ENCODE measurements at places on chromosomes 5 and 9.

DNA sequence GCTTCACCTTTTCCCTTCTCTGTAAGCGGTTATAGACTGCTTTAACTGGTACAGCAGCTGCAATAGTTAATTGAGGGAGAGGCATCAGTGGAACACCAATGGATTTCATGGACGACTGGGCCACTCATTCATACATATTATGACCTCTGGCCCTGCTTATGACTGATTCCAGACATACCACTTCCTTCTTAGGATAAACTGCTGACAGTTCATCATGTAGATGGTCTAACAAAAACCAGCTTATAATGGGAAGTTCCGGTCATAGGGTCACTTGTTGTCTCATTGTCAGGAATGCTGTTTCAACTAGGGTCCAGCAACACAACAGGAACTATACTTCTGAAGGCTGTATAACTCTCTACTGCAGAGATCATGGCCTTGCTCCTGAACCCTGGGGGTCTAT, 265.2 kb upstream of the RASA1 start:
- no peaks in the 10 kb centered on the region for H3K36me3 ChIP-seq
- no peak overlapping the region for H3K4me3 ChIP-seq
- no peak for DNase-seq
- H3K27ac ChIP-seq = no peak overlapping the region
- H3K4me1 ChIP-seq = no peaks in the 10 kb centered on the region
- H3K27me3 ChIP-seq = peaks cover 7% of the 10 kb centered on the region

GRCh38 chr9:23464275-23464674, 361.8 kb downstream of the ELAVL2 start:
- H3K4me1 ChIP-seq = no peaks in the 10 kb centered on the region
- H3K36me3 ChIP-seq = no peaks in the 10 kb centered on the region
- no peak overlapping the region for H3K27ac ChIP-seq
- no peak for DNase-seq
- no peaks in the 10 kb centered on the region for H3K27me3 ChIP-seq

- H3K27me3 ChIP-seq = peaks cover 4% of the 10 kb centered on the region
- DNase-seq = no peak
- H3K27ac ChIP-seq = no peak overlapping the region
- H3K4me1 ChIP-seq = no peaks in the 10 kb centered on the region
- H3K4me3 ChIP-seq = no peak overlapping the region
Measured at GRCh38 chr5:137209232-137209809, 289.8 kb downstream of the SPOCK1 start.

DNA sequence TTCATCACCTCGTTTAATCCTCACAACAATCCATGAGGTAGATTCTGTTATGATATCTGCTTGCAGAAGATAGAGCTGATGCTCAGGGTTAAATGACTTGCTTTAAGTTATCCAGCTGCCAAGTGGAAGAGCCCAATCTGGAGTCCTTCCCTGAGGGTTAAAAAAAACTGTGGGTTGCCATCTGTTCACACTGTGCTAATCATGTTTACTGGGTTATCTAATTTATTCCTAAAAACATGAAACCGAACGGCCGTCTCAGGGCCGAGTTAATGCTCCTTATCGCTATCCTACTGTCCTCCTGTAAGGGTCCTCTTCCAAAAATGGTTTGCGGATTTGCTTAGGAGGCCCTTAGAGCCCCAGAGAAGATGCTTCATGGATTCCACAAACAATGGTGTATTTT, 153.3 kb downstream of the YIPF5 start:
- no peak for DNase-seq
- H3K27ac ChIP-seq = no peak overlapping the region
- H3K4me1 ChIP-seq = no peaks in the 10 kb centered on the region
- H3K4me3 ChIP-seq = no peak overlapping the region
- H3K27me3 ChIP-seq = peaks cover 5% of the 10 kb centered on the region

GRCh38 chr5:160097991-160098390, 21.3 kb downstream of the PWWP2A start:
- no peak overlapping the region for H3K4me3 ChIP-seq
- H3K4me1 ChIP-seq = peaks cover 20% of the 10 kb centered on the region
- no peak overlapping the region for H3K27ac ChIP-seq
- DNase-seq = no peak
- no peaks in the 10 kb centered on the region for H3K27me3 ChIP-seq

GRCh38 chr9:38393128-38393796, 760 bp downstream of the ALDH1B1 start:
- peak overlapping the region; percentile 93 for H3K4me3 ChIP-seq
- peaks cover 23% of the 10 kb centered on the region for H3K36me3 ChIP-seq
- peak; percentile 31 for DNase-seq
- peak overlapping the region; percentile 81 for H3K27ac ChIP-seq
- peaks cover 9% of the 10 kb centered on the region for H3K27me3 ChIP-seq

- H3K27ac ChIP-seq = peak overlapping the region; percentile 22
- H3K4me3 ChIP-seq = peak overlapping the region; percentile 59
- peaks cover 22% of the 10 kb centered on the region for H3K4me1 ChIP-seq
Measured at GRCh38 chr9:130242270-130243014, 23.1 kb upstream of the HMCN2 start.

DNA sequence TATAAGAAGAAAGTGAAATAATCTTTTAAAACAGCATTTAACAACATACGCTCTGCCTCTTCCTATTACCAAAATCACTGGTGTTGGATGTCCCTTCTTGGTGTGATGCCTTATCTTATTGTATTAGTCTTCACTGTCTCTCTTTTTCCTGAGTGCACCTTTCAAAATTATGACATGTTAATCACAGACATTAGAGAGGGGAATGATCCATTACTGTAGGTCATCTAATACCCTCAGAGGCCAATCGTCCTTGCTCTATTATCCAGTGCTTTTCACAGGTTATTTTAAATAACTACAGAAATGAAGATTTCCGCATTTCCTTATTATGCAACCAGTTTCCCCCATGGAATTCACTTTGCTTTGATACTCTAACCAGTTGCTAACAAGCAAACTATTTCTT, 1292.7 kb downstream of the MAT2B start:
- H3K4me1 ChIP-seq = no peaks in the 10 kb centered on the region
- no peaks in the 10 kb centered on the region for H3K27me3 ChIP-seq
- no peak overlapping the region for H3K4me3 ChIP-seq
- H3K27ac ChIP-seq = no peak overlapping the region
- no peak for DNase-seq

DNA sequence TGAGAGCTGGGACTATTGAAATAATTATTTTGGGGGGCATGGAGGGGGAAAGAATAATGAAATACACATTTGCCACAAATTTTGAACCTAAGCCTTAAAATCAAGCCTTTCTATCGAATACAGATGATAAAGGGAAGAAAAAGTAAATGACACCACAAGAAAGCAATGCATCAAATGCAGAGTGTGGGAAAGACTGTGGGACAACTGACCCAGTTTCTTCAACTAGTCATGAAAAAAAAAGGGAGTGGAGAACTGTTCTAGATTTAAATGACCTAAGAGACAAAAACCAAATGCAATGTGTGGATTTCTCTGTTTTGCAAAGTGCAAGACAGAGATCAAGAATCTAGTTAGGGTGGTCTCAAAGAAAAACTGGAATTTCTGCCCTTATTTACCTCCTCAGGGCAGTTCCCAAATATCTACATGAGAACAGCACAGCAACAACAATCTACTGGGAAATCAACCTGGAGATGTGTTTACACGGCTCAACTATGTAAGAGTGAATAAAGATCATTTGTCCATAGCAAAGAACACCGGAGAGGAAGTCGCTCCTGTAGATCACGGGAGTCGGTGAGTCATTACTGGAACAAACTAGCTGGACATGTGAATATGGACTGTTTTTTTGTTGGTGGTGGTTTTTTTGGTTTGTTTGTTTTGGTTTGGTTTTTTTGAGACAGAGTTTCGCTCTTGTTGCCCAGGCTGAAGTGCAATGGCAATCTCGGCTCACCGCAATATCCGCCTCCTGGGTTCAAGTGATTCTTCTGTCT, 145.9 kb downstream of the DROSHA start:
- H3K27me3 ChIP-seq = peaks cover 5% of the 10 kb centered on the region
- H3K27ac ChIP-seq = no peak overlapping the region
- H3K4me3 ChIP-seq = no peak overlapping the region
- no peaks in the 10 kb centered on the region for H3K36me3 ChIP-seq
- H3K4me1 ChIP-seq = no peaks in the 10 kb centered on the region
- DNase-seq = no peak

- H3K36me3 ChIP-seq = peaks cover 3% of the 10 kb centered on the region
- DNase-seq = no peak
- H3K4me1 ChIP-seq = peaks cover 40% of the 10 kb centered on the region
- H3K27me3 ChIP-seq = no peaks in the 10 kb centered on the region
- H3K27ac ChIP-seq = no peak overlapping the region
Measured at GRCh38 chr5:142803428-142804125, 33.4 kb downstream of the ARHGAP26 start.

DNA sequence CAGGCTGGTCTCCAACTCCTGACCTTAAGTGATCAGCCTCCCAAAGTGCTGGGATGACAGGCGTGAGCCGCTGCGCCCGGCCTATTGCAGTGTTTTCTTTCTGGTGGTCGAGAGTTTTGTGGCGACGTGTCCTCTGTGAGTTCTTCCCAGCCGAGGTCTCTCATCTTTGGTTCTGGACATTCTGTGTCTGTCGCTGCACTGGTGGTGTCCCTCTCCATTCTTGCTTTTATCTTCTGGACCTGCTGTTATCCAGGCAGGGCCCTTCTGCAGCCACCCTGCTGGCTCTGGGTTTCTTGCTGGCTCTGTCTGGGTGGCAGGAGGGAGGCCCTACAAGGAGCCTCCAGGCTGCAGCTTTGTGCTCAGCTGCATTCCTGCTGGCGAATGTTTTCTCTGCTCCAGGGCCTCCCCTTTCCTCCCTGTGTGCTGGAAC, 49.1 kb upstream of the EXOC3 start:
- H3K27me3 ChIP-seq = no peaks in the 10 kb centered on the region
- H3K4me3 ChIP-seq = peak overlapping the region; percentile 80
- H3K27ac ChIP-seq = peak overlapping the region; percentile 95

GRCh38 chr5:5352675-5353074, 69.8 kb upstream of the ICE1 start:
- H3K36me3 ChIP-seq = no peaks in the 10 kb centered on the region
- no peak overlapping the region for H3K27ac ChIP-seq

DNA sequence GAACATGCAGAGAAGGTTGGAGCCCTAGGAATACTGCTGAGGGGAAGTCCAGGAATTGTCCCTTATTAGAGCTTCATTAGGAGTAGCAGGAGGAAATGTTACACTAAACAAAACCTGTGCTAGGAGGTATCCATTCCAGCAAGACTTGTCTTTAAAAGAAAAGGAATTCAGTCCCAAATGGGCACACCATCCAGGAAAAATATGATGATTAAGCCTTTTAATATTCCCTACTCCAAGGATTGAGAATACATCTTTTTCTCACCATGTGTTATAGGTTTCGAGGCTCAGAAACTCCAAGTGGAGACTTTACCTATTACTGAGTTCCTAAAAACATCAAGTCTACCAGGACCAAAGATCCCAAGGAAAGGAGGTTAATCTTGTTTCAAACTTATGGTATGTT, 179.3 kb downstream of the MCTP1 start:
- no peaks in the 10 kb centered on the region for H3K4me1 ChIP-seq
- DNase-seq = no peak
- no peak overlapping the region for H3K27ac ChIP-seq

DNA sequence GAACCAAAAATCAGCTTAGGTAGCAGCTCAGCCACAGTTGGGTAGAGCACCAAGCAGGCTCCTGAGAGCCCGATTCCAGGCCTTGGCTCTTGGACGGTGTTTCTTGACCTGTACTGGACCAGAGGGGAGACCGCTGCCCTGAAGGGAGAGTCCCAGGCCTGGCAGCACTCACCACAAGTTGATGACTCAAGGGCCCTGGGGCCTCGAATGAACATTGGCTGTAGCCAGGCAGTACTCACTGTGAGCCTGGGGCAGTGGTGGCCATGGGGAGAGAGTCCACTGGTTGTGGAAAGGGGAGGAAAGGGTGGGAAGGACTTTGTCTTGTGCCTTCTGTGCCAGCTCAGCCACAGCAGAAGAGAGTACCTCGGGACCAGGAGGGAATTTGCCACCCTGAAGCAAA, 166.1 kb downstream of the EDIL3 start:
- DNase-seq = no peak
- no peak overlapping the region for H3K27ac ChIP-seq
- no peaks in the 10 kb centered on the region for H3K36me3 ChIP-seq
- H3K4me1 ChIP-seq = no peaks in the 10 kb centered on the region

DNA sequence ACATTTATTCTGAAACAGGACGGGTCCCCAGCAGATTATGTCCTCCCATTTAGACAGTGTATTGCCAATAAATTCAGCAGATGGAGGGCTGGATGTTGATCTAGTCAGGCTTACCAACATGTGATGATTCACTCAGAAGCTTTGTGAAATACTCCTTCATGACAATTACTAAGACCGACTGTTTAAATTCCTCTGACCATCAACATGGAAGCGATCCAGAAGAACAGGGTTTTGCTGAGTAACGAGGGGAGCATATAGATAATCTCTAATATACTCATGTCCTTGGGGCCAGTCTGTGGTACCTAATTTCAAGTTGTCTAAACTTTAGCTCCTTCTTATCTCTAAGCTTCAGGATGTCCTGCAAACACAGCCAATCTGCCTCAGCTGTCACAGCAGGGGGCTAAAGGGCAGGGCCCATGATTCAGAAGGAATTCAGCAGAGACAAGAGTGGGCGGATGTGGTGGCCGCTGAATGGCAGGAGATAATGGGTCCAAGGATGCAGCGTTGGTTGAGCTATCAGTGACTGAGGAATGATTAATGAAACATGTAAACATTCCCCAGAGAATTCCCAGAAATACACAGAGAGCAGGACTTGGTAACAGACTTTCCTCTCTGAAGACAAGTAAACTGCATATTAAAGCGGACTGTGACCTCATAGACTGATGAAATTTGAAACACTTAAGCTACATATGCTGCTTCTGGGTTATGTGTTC, 109.4 kb downstream of the ANKRD55 start:
- H3K36me3 ChIP-seq = no peaks in the 10 kb centered on the region
- H3K27me3 ChIP-seq = no peaks in the 10 kb centered on the region

- H3K36me3 ChIP-seq = no peaks in the 10 kb centered on the region
- H3K27ac ChIP-seq = no peak overlapping the region
- H3K4me3 ChIP-seq = no peak overlapping the region
- peak; percentile 41 for DNase-seq
- no peaks in the 10 kb centered on the region for H3K4me1 ChIP-seq
Measured at GRCh38 chr9:131773911-131774379, 34.1 kb upstream of the RAPGEF1 start.

DNA sequence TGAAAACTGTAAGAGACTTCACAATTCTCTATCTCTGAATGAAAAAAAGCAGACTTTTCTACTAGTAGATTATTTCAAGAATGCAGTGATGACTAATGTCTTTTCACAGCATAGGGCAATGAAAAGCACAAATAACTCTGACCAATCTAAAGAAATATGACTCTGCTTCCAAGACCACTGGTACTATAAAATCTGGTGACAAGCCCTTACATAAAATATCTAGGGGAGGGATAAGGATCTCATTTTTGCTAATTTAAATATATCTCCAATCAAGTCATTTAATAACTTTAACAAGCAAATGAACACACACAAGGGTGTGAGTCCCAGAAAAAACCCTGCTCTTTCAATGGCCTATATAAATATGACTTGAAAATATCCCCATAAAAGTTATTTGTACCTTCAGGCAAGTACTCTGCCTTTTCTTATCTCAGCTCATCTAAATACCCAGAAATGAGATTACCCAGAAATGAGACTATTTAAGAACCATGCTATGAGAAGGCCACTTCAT, 105.2 kb downstream of the GNAQ start:
- H3K4me3 ChIP-seq = no peak overlapping the region
- no peak overlapping the region for H3K27ac ChIP-seq
- no peak for DNase-seq
- H3K27me3 ChIP-seq = no peaks in the 10 kb centered on the region
- peaks cover 10% of the 10 kb centered on the region for H3K4me1 ChIP-seq
